Activated CD4-positive, alpha-beta T cell treated with anti-CD3 and anti-CD28 coated beads, Interleukin-2, amount 50 U/mL, for 4 hours (primary cell): ENCODE measurements at places on chromosomes 1 and 21.

DNA sequence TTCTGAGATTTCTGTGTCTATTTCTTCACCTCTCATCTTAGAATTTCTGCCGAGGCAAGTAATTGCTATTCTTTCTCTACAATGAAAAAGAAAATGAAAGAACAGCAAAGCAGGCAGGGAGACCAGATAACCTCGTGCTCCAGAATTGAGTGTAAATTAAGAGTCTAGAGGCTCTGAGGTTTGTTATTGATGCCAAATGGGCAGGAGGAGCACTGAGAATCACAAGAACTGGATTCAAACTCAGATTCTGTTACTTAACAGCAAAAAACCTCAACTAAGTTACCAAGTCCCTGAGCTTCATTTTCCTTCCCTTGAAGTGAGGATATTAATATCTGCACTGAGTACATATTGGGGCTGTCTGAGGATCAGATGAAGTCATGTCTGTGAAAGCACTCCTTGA is 5.5 kb upstream of the DDR2 start:
- no peak for DNase-seq

DNA sequence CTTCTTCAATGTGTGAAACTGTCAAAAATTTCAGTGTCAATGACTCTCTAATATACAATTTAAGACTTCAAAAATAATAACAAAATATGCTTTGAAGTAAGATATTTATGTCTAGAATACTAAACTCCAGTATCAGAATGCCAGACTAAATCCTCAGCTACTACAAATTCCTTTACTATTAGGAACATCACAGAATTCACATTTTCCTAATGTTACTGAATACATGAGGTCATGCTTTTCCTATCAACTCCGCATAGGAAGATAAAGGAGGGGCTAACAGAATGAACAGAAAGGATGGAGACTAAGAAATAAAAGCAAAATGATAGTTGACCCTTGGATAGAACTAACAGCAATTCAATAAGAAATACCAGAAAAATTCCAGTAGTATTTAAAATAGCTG is 292.7 kb downstream of the SDCCAG8 start:
- DNase-seq, result no peak

- DNase-seq, result no peak
Measured at GRCh38 chr1:97119260-97120158, 397.9 kb downstream of the PTBP2 start.

DNA sequence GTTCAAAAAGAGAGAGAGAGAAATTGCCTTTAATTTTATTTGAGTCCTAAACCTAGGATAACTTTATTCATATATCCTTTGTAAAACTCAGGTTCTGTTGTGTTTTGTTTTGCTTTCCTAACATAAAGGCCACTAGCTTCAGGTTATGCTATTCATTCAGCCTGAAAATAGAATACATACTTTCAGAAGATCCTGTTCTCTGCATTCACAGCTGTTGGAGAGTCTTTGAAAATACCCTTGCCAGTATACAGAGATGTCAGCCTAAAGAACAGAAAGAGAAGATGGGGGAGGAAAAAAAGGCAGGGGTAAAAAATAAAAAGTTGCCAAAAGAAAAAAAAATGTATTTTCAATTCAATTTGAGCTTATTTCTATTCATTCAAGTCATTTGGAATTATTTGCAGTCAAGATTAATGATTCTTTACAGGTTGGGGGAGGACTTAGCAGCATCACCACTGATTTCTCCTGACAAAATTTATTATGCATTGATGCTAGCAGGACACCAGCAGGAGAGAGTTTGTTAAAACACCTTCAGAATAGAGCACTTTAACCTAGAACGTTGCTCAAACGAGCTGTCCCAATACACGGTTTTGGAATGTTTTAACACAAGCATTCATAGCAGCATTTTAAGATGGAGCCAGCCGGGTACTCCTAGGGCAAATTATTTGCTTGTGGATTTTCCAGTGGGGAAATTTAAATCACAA is 318.5 kb downstream of the NTNG1 start:
- DNase-seq, result no peak

DNA sequence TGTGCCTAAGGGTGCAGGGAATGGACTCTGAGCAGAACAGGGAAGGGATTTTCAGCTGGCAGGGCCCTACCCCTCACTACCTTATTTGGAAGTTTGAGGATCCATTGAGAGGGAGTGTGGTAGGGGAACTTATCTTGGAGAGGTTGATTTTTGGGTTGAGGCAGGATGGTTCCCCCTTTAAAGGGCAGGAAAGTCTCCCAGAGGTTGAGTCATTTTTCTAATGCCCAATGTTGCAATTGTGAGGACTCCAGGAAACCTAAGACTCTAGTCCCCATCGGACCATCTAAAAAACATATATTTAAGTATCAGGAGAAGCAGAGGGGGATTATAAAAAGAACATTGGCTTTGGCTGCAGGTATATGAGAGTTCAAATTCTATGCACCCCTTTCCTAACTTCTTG is 47.3 kb downstream of the SAMD13 start:
- DNase-seq, result no peak

DNA sequence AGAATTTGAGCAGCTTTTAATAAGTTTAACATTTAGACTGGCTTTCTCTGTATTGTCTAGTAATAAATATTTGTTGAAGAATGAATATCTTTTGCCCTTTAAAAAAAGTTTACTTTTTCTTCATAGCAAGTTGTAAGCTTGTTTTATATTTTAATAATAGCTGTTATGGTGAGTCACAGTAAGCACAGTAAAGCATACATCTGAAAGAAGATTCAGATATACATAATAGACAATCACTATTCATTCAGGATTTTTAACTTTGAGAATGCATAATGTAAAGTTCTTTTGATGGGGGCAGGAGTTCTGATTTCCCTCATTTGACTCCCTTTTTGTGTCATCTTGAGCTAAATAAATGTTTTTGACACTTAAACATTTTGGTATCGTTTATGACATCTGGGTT is 66.0 kb downstream of the ZMYM4 start:
- no peak for DNase-seq

DNA sequence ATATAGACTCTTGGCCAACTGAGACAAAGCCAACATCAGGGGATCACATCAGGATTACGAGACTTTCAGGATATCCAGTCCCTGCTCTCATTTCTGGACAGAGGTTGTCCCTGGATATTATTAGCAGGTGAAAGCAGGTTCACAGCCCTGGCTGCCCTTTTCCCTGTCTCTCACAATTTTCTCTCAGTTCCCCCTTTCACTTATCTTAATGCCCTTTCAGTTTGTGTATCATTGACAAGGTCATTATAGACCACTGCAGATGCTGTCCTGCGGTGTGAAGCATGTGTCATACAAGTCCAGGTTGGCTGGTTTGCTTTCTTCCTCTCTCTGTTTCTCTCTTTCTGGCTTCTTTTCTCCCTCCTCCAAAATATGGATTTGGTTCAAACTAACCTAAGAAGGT is 2.1 kb upstream of the KLHDC9 start:
- DNase-seq, result no peak

DNA sequence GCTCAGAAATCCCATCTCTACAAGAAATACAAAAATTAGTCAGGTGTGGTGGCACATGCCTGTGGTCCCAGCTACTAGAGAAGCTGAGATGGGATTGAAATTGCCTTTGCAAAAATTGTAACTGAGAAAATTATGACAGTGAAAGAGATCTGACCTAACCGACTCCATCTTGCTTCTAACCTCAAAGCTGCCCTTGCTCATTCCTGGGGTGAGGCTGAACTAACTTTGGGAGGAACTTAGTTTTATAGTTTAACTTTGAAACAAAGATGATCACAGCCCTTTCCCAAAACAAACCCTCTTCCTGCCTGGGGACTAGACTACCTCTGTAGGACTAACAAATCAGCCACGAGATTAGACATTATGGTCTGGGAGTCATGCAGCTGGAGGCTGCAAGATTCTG is 33.8 kb upstream of the ERO1B start:
- no peak for DNase-seq

GRCh38 chr1:41240781-41241353 is 1.2 kb downstream of the SCMH1 start:
- DNase-seq, result no peak

DNA sequence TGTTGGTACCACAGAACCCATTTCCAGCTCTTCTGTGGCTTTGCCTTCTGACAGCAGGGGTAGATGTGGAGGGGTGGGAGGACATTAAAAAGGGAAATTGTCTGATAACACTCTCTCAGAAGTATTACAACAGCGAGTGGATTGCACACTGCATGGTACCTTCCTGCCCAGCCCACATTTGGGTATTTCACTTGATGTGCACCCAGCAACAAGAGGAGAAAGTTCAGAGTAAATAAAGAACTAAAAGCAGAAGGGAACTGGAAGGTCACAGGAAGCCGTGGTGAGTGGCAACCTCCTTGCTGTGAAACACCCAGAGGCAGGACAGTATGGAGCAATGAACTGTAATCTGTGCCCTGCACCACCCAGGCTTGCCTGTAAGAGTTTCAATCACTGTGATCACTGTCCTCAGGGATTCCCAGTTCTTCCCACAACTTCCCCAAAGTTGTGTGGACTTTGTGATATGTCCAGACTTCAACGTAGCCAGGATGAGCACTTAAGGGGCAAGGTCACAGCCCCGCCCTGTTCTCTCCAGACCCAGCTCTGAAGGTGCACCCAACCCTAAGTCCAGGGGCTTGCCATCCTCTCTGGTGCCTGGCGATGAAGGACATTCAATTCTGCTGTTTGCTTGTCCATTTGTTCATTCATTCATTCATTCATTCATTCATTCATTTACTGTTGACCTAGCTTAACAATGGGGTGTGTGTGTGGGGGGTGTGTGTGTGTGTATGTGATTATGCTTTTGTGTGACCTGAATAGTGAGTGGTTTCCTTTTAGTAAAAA is 18.7 kb upstream of the F5 start:
- no peak for DNase-seq

DNA sequence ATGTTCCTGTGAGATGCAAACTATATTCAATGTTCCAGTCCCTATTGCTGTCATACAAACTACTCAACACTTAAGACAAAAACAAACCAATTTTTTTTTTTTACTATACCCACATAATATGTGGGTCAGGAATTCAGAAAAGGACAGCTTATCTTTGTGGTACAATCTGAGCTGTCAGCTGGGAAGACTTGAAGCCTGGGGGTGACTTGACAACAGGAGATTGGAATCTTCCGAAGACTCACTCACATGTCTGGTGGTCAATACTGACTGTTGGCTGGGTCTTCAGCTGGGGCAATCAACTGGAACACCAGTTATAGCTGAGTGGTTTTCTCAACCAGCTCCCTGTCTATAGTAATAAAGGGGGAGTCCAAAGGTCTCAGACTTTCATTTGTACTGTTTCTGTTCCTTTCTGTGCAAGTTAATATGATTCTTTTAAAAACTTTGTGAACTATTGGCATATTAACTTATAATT is 81.7 kb upstream of the ATP1B1 start:
- DNase-seq, result no peak

GRCh38 chr1:42844592-42845140 is 1.7 kb upstream of the ZNF691 start:
- no peak for DNase-seq

GRCh38 chr1:195866781-195867222 is 741.4 kb downstream of the KCNT2 start:
- DNase-seq, result no peak

DNA sequence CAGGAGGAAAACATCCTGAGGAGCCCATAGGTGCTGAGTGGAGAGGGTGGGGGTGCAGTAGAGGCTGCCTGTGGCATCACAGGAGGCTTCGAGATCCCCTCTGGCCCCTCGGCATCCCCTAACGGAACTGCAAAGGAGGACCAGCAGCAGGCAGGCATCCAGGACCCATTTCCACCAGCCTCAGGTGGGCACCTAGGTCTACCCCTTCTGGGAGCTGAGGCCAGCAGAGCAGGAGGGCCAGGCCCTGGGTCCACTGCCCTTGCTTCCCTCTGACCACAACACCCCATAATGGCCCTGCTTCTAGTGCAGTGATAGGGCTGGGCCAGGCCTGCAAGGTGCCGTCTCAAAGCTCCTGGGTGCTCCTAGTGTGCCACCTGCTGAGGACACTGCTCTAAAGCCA is 723.0 kb downstream of the PTPRU start:
- no peak for DNase-seq

DNA sequence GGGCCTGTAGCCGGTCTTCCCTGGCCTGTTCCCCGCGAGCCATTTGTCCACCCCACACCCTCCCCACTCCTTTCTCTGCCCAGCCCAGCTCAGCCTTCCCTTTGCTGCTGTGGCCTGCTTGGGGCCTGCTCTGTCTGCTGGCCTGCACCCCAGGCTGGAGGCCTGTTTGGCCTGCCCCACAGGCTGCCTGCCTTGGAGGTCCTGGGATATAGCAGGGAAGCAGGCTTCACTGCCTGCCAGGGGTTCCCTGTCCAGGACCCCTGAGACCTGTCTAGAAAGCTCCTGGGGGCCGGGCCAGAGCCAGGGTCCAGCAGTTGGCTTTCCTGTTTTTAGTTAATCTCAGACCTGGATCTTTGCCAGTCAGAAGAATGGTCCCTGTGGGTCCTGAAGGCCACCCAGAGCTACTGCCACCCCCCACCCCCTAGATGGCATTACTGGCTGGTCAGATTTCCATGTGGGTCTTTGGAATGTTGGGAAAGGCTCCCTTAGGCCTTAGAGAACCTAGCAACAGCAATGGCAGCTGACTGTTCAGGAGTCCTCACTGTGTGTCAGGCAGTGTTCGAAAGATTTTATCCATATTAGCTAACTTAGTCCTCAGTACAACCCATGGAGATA is 7.7 kb downstream of the ZNF362 start:
- DNase-seq, result no peak

GRCh38 chr1:81760477-81761097 is 40.1 kb upstream of the ADGRL2 start:
- no peak for DNase-seq

- no peak for DNase-seq
Measured at GRCh38 chr1:107840725-107841124, 124.3 kb downstream of the VAV3 start.

DNA sequence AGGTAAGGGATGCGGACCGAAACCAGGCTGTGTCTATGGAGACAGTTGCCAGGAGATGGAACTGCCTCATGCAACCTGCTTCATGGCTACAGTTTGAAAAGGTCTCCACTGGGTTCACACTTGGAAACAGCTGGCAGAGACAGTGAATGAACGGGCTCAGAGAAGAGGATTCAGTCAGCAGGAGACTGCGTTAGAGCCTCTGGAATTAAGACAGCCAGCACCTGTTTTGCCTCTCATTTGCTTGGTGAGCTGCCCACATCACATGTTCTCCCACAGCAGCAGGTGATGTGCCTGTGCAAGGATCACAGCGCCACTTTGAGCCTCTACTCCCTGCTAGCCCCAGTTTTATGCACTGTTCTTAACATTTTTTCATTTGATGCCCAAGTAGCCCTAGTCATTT is 321.0 kb downstream of the PLPP3 start:
- DNase-seq, result no peak
